ENCODE measurements at places on chromosomes 12 and 14. TPM values are rescaled to one million over a fixed set of nuclear protein-coding genes. Genes with fewer than 3 reads are reported as not detected.
A peak's percentile ranks its signal among the peaks of the same experiment; 100 is the strongest.

Gene NKX2-8
- not detected for total RNA-seq

Gene ATF1
- total RNA-seq = 22.2 TPM

Gene PIANP
- not detected for total RNA-seq

Gene SLC6A13
- total RNA-seq = not detected

Gene AMN1
- 16.4 TPM for total RNA-seq

Gene NYNRIN
- total RNA-seq = 7.7 TPM

Gene RTN1
- total RNA-seq = 44.5 TPM

Gene INSM2
- total RNA-seq = not detected

GRCh38 chr14:64554556-64554955 is 4.8 kb downstream of the PPP1R36 start:
- no peaks in the 10 kb centered on the region for H3K36me3 ChIP-seq
- H3K4me1 ChIP-seq = no peaks in the 10 kb centered on the region
- no peak for DNase-seq
- H3K27me3 ChIP-seq = peaks cover 3% of the 10 kb centered on the region

DNA sequence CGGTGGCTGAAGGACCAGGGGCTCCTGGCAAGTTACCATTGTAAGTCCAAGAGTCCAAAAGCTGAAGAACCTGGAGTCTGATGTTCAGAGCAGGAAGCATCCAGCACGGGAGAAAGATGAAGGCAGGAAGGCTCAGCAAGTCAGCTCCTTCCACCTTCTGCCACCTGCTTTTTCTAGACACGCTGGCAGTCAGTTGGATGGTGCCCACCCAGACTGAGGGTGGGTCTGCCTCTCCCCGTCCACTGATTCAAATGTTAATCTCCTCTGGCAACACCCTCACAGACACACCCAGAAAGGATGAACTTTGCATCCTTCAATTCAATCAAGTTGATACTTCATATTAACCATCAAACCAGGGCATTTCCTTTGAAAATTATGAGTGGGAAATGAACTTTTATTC is 1272.4 kb upstream of the TMEM132C start:
- no peak overlapping the region for H3K27ac ChIP-seq
- no peaks in the 10 kb centered on the region for H3K4me1 ChIP-seq
- no peaks in the 10 kb centered on the region for H3K27me3 ChIP-seq
- no peak overlapping the region for H3K4me3 ChIP-seq
- DNase-seq = no peak
- H3K36me3 ChIP-seq = no peaks in the 10 kb centered on the region

DNA sequence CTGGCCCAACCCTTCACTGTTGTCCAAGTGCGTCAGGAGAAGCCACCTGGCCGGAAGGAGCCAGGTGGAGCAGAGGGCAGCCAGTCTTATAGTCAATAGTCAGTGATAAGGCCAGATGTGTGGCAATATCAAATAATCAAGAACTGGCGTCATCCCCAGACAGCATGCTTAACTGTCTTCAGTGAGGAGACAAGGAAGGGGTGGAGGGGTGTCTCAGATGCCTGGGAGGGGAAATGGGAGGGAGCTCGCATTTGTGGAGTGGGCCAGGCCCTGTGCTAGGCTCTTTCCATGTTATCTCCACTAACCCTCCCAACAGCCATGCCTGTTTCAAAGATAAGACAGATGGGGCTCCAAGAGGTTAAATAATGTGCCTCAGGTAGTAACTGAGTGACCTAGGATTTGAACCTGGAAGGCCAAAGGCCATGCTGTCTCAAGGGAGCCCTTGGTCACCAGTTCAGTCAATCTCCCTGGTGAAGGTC is 48.9 kb upstream of the FOS start:
- no peaks in the 10 kb centered on the region for H3K36me3 ChIP-seq
- H3K27ac ChIP-seq = peak overlapping the region; percentile 84
- no peak overlapping the region for H3K4me3 ChIP-seq
- no peak for DNase-seq

- no peak overlapping the region for H3K4me3 ChIP-seq
- no peaks in the 10 kb centered on the region for H3K36me3 ChIP-seq
- no peak overlapping the region for H3K27ac ChIP-seq
- no peaks in the 10 kb centered on the region for H3K4me1 ChIP-seq
Measured at GRCh38 chr12:24227551-24227950, 278.1 kb upstream of the SOX5 start.

GRCh38 chr12:23889069-23889440 is 60.4 kb downstream of the SOX5 start:
- H3K4me1 ChIP-seq = no peaks in the 10 kb centered on the region
- H3K27me3 ChIP-seq = no peaks in the 10 kb centered on the region
- DNase-seq = no peak
- no peaks in the 10 kb centered on the region for H3K36me3 ChIP-seq
- H3K4me3 ChIP-seq = no peak overlapping the region

- no peaks in the 10 kb centered on the region for H3K4me1 ChIP-seq
- no peak overlapping the region for H3K27ac ChIP-seq
- H3K4me3 ChIP-seq = no peak overlapping the region
- DNase-seq = no peak
- H3K27me3 ChIP-seq = no peaks in the 10 kb centered on the region
Measured at GRCh38 chr14:94655169-94655710, 43.0 kb downstream of the SERPINA3 start.

DNA sequence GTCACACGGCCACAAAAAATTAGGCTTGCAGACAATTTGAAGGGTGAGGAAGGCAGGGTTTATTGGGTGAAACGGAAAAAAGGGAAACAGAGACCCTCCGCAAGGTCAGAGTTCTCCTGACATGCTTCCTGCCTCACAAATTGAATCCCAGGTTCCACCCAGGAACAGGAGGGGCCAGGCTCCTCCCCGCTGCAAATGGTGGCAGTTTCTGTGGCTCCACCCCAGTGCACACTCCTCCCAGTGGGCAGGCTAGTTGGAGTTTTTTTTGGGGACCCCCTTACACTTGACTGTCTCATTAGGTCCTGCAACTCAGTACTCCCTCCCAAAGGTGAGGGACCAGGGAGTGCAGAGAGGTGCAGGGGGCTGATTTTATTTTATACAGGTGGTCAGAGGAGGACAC is 39.4 kb upstream of the PPP1CC start:
- no peaks in the 10 kb centered on the region for H3K27me3 ChIP-seq
- no peak overlapping the region for H3K27ac ChIP-seq
- no peaks in the 10 kb centered on the region for H3K4me1 ChIP-seq
- H3K36me3 ChIP-seq = no peaks in the 10 kb centered on the region

DNA sequence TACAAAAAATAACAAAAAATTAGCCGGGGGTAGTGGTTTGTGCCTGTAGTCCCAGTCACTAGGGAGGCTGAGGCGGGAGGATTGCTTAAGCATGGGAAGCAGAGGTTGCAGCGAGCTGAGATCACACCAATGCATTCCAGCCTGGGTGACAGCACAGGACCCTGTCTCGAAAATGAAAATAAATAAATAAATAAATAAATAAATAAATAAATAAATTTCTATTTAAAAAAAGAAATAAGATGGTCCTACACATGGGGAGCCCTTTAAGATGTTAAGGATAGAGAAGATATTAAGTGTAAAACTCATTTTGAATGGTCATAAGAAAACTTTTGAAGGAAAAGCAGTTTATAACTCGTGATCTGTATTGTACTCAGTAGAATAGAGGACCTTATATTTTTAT is 8.2 kb upstream of the MRPL42 start:
- no peak for DNase-seq
- H3K4me1 ChIP-seq = no peaks in the 10 kb centered on the region
- H3K4me3 ChIP-seq = no peak overlapping the region
- no peaks in the 10 kb centered on the region for H3K36me3 ChIP-seq
- no peak overlapping the region for H3K27ac ChIP-seq
- H3K27me3 ChIP-seq = no peaks in the 10 kb centered on the region

- H3K4me3 ChIP-seq = no peak overlapping the region
- DNase-seq = no peak
- H3K27me3 ChIP-seq = no peaks in the 10 kb centered on the region
Measured at GRCh38 chr12:46177837-46178608, 90.8 kb downstream of the SLC38A1 start.

DNA sequence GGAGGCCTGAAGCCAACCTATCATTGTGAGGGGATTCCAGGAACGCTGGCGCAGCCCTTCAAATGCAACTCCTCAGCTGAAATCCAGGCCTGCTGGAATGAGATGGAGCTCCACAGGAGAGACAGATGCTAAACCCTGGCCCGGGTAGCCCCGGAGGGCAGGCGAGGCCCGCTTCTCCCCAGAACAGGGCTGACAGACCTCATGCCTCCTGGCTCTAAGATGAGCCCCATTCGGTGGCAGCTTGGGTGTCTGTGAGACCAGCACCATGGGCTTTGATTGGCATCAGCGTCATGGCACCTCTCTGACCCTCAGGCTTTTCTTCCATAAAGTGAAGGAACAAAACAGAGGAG is 382.2 kb downstream of the BCL11B start:
- H3K27me3 ChIP-seq = no peaks in the 10 kb centered on the region
- H3K4me1 ChIP-seq = no peaks in the 10 kb centered on the region
- DNase-seq = no peak
- H3K27ac ChIP-seq = no peak overlapping the region
- H3K36me3 ChIP-seq = no peaks in the 10 kb centered on the region

DNA sequence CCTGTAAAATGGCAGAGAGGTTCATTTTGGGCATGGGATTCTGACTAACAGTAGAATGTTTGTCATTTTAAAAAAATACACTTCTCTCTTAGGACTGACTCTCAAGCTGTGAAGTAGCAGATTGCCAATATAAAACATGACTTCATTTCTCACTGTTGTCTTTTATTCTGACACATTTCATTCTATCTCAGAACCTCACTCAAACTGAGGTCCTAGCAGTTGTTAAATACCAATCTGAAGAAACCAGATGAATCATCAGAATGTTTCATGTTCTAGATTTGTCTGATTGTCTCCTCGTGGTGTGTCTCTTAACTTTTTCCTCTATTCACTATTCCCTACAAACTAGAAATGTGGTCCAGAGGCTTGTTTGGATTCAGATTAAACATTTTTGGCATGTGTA is 276.5 kb upstream of the NPAS3 start:
- H3K4me1 ChIP-seq = no peaks in the 10 kb centered on the region
- no peaks in the 10 kb centered on the region for H3K27me3 ChIP-seq
- no peak for DNase-seq
- H3K27ac ChIP-seq = no peak overlapping the region
- no peaks in the 10 kb centered on the region for H3K36me3 ChIP-seq

DNA sequence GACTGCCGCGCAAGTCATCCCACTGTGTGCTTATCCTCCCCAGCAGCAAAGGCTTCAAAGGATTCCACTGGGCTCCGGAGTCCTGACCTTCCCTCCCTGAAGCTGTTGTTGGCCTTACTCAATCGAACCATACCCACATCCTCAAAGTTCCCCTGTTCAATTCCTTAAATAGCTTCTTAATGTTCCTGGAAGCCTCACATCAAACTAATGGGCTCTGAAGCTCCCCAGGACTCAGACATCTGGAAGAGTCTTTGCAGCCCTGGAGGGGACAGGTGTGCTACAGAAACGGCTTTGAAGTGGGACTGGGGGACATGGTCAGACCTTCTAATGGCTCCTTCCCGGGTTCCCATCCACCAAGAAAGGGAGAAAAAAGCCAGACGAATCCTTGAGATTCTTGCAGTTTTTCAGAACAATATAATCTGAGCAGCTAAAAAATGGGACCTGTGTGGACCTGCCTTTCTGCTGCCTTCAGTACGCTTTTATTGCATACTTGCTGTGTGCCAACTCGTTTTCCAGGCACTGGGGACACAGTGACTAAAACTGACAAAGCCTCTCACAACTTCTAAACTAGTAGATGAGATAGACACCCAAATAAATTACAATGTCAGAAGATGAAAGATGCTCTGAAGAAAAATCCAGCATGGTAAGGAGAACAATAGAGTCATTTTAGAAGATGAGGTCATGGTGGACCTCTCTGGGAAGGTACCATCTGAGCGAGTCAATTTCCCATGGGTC is 204.5 kb downstream of the MON2 start:
- H3K4me1 ChIP-seq = no peaks in the 10 kb centered on the region
- H3K36me3 ChIP-seq = no peaks in the 10 kb centered on the region
- H3K27ac ChIP-seq = no peak overlapping the region

DNA sequence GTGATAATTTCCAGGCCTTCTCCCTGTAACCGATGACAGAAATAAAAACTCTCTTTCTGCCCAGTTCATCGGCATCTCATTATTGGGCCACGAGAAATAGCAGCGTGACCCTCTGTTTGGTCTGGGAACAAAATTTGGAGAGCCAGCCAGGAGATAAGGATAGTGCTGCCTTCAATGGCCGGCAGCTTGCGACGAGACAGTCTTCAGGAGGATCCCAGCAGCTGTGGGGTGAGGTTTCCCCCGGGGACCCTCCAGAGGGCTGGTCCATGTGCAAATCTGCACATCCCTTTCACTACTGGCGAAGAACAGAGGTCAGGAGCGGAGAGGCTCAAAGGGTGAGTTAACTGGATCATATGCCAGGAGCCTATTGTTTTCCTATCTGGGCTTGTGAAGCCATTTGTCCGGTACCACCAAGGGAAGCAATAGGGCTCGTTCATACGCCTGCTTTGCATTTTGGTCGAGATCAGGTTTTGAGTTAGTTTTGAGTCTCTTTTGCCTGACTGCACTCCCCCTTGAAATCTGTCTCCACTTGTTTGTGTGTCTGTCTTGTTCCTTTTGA is 4.8 kb downstream of the SLC39A2 start:
- H3K27ac ChIP-seq = no peak overlapping the region
- H3K36me3 ChIP-seq = no peaks in the 10 kb centered on the region
- no peak for DNase-seq
- no peak overlapping the region for H3K4me3 ChIP-seq
- H3K27me3 ChIP-seq = no peaks in the 10 kb centered on the region

DNA sequence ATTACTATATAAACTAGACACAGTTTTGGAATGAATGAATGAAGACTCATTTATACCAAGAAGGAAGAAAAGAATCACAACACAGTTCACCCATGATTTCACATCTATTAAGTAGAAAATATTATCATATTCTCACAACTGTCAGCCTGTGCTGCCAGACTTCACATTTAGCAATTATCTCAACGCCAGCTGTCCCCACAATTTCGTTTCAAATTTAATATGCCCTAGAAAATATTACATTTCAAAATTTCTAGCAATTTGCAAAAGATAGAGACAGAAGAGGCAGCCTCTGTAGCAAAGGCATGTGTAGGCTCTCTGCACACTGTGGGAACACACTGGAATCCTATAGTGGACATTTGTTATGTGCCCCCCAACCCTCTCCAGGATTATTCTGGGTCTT is 83.6 kb downstream of the ANKS1B start:
- no peak for DNase-seq
- no peak overlapping the region for H3K27ac ChIP-seq
- H3K36me3 ChIP-seq = no peaks in the 10 kb centered on the region
- H3K27me3 ChIP-seq = no peaks in the 10 kb centered on the region
- no peak overlapping the region for H3K4me3 ChIP-seq
- no peaks in the 10 kb centered on the region for H3K4me1 ChIP-seq

DNA sequence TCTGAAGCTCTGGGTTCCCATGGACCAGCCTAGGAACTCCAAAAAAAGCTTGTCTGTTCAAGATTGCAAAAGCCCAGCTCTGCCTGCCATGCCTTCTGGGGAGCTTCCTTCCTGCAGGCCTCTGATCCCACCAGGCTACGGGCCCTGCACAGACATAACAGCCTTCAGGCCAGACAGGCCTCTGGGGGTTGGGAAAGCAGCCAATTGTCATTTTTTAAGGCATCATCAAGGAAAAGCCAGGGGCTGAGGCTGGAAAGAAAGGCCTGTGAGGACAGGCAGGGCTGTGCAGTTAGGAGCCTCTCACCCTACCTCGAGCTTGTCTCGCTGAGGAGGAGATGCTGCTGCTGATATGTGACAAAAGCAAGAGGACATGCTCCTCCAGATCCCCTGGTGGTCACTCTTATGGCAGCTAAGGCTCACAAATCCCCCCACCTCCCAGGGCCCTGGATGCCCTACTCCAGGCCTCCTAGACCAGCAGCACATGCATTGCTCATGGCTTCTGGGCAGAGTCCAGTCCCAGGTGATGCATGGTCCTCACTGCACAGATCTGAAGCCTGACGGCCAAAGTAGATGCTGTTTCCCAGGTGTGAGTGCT is 2.9 kb downstream of the TMEM229B start:
- H3K27me3 ChIP-seq = no peaks in the 10 kb centered on the region
- H3K36me3 ChIP-seq = no peaks in the 10 kb centered on the region
- H3K4me1 ChIP-seq = no peaks in the 10 kb centered on the region
- no peak overlapping the region for H3K27ac ChIP-seq
- no peak overlapping the region for H3K4me3 ChIP-seq
- no peak for DNase-seq

Data from breast epithelium (tissue), 4 donors.